ENCODE measurements at places on chromosomes 7 and 10. TPM values are rescaled to one million over a fixed set of nuclear protein-coding genes. Genes with fewer than 3 reads are reported as not detected.

The NPSR1 gene
- total RNA-seq, result not detected

The GPRIN2 gene
- not detected for total RNA-seq

The WDR37 gene
- total RNA-seq, result 14.0 TPM

The CCL24 gene
- not detected for total RNA-seq

DNA sequence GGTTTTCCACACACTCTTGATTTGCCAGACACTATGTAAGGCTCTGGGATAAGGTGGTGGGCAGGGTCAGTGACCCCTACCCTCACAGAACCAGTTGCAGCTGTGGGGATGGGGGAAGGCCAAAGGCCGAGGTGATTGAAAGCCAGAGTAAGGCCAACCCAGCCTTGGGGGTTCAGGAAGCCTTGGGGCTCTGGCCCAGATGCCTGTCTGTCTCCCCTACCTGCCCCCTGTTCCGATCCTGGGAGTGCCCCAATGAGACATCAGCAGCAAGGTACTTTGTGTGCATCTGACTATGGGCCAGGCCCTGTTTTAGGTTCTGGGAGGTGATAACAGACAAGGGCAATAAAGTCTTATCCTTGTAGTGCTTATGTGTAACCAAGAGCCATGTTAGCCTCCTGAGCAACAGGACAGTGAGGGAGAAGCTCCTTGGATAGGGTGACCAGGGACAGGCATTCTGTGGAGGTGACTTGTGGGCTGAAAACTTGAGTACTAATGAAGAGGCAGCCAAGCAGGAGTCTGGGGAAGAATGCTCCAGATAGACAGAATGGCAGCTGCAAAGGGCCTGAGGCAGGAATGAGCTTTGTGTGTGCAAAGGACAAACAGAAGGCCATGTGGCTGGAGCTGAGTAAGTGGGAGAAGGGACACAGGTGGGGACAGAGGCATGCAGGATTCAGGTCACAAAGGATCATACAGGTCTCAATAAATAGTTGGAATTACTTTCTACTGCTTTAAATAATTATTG lies 35.4 kb downstream of the TSPAN14 start:
- no peak for DNase-seq
- no peaks in the 10 kb centered on the region for H3K27me3 ChIP-seq
- peaks cover 95% of the 10 kb centered on the region for H3K4me1 ChIP-seq
- peak overlapping the region; percentile 96 for H3K27ac ChIP-seq

GRCh38 chr10:85170026-85170425 lies 841.6 kb downstream of the CCSER2 start:
- H3K36me3 ChIP-seq, result no peaks in the 10 kb centered on the region
- H3K27ac ChIP-seq, result no peak overlapping the region
- H3K27me3 ChIP-seq, result no peaks in the 10 kb centered on the region

DNA sequence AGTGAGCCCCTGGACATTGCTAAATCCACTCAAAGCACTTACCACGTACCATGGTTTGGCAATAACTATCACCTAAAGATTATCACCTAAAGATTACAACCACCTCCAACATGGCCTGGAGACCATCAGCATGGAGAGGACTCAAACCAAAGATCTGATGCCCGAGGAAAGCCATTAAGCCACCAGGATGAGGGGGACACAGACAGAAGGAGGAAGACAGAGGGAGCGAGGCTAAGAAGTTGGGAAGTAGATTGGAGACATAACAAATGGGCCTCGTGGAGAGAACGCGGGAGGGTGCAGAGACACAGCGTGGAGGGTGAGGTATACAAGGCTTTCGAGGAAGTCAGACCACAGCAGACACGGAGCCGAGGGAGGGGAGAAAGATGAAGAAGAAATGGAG lies 700.2 kb downstream of the PARD3 start:
- DNase-seq, result no peak
- no peaks in the 10 kb centered on the region for H3K27me3 ChIP-seq
- H3K27ac ChIP-seq, result no peak overlapping the region
- no peaks in the 10 kb centered on the region for H3K36me3 ChIP-seq
- no peaks in the 10 kb centered on the region for H3K4me1 ChIP-seq
- no peak overlapping the region for H3K4me3 ChIP-seq

GRCh38 chr10:93977442-93977841 lies 16.3 kb upstream of the PLCE1 start:
- no peak overlapping the region for H3K4me3 ChIP-seq

GRCh38 chr10:132704008-132704814 lies 81.7 kb downstream of the NKX6-2 start:
- no peak overlapping the region for H3K27ac ChIP-seq
- H3K27me3 ChIP-seq, result no peaks in the 10 kb centered on the region
- H3K4me1 ChIP-seq, result no peaks in the 10 kb centered on the region

GRCh38 chr10:89079961-89080360 lies 89.4 kb downstream of the FAS start:
- no peaks in the 10 kb centered on the region for H3K36me3 ChIP-seq
- H3K4me3 ChIP-seq, result no peak overlapping the region
- peaks cover 18% of the 10 kb centered on the region for H3K4me1 ChIP-seq
- no peaks in the 10 kb centered on the region for H3K27me3 ChIP-seq
- H3K27ac ChIP-seq, result no peak overlapping the region

DNA sequence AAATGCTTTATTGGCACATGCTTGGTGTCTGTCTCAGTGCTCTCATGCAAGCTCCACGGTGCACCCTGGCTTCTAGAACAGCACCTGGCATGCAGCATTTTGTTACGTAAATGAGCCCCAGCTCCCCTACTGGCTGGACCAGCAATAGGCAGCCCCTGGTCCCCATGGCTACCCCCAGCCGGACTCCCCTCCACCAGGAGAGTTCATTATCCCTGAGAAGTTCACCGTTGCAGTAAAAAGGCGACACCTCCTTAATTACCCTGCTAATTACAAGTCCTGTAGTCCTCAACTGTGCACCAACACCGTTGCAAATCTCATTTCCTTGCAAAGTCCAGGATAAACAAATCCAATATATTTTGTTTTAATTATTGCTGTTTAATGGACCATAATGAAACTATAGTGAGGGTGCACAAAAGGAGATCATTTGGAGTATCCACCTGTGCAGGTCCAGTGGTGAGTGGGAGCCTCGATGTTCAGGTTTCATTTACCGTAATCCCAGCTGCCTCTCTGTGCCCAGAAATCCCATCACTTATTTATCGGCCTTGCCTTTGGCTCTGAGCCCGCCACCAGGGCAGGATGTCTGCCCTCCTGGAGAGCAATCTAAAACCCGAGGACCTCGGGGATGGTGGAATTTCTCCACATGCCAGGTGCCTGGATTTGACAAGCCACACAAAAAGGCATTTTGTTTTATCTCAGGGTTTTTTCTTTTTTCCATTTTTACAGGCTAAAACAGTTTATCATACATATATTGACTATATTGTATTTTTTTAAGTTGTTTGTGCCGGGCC lies 12.8 kb upstream of the DRGX start:
- DNase-seq, result no peak
- no peaks in the 10 kb centered on the region for H3K36me3 ChIP-seq
- H3K27me3 ChIP-seq, result peaks cover 43% of the 10 kb centered on the region
- no peak overlapping the region for H3K4me3 ChIP-seq

- no peak overlapping the region for H3K27ac ChIP-seq
- no peak overlapping the region for H3K4me3 ChIP-seq
- H3K36me3 ChIP-seq, result peaks cover 3% of the 10 kb centered on the region
- H3K4me1 ChIP-seq, result peaks cover 11% of the 10 kb centered on the region
Observed at GRCh38 chr7:105769901-105770628, 106.3 kb downstream of the ATXN7L1 start.

- peak within 1 kb of the TSS; percentile 92 for H3K27ac ChIP-seq
- peak within 1 kb of the TSS; percentile 85 for H3K4me3 ChIP-seq
- H3K4me1 ChIP-seq, result peaks cover 65% of the 10 kb centered on the region
- no peaks in the 10 kb centered on the region for H3K27me3 ChIP-seq
Observed at GRCh38 chr10:73874267-73875138, at the start of gene CAMK2G. Gene CAMK2G (minus strand): TSS chr10:73874555. CDS start chr10:73874461, 94 bp downstream.

DNA sequence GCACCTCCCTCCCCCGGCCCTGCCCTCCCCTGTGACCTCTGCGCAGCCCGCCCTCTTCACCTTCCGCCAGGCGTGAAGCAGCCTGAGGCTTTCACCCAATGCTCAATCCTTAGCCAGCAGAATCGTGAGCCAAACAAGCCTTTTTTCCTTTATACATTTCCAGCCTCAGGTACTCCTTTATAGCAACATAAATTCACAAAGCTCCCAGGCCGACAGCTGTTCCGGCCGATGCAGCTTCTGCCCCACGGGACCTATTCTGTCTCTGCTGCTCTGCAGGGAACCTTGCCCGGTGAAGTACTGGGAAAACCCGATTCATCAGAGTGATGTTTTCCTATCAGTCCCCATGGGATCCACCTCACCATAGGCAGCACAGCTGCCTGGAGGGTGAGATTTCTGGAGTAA lies 87.4 kb downstream of the CHST15 start:
- no peak overlapping the region for H3K27ac ChIP-seq
- H3K4me1 ChIP-seq, result no peaks in the 10 kb centered on the region
- H3K36me3 ChIP-seq, result no peaks in the 10 kb centered on the region
- peaks cover 3% of the 10 kb centered on the region for H3K27me3 ChIP-seq
- H3K4me3 ChIP-seq, result no peak overlapping the region
- DNase-seq, result no peak

DNA sequence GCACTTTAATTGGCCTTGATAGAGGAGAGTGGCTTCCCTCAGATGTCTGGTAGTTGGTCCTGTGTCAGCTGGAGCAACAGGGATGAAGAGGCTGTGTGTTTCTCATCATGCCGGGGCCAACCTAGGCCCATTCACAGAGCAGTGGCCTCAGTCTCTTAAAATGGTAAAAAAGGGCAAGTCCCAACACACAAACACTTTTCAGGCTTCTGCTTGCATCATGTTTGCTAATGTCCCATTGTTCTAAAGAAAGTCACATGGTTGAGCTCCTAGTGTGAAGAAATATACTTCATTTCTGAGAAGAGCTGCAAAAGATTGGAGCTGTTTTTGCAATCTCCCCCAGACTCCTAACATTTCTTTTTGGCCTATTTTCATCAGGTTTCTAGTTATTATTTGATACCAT lies 40.6 kb upstream of the RBAK start:
- H3K27me3 ChIP-seq, result no peaks in the 10 kb centered on the region
- no peak for DNase-seq
- no peak overlapping the region for H3K4me3 ChIP-seq
- peaks cover 28% of the 10 kb centered on the region for H3K36me3 ChIP-seq
- H3K4me1 ChIP-seq, result peaks cover 2% of the 10 kb centered on the region

DNA sequence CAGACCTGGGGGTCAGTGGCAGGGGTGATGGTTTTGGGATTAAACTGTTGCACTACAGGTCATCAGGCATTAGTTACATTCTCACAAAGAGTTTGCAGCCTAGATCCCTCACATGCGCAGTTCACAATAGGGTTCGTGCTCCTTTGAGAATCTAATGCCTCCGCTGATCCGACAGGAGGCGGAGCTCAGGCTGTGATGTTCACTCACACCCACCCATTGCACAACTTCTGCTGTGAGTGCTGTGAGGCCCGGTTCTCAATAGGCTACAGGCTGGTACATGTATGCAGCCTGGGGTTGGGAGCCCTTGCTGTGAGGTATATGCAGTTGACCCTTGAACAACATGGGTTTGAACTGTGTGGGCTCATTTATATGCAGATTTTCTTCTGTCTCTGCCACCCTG lies 416.4 kb downstream of the GFRA1 start:
- no peaks in the 10 kb centered on the region for H3K36me3 ChIP-seq
- no peak overlapping the region for H3K4me3 ChIP-seq

GRCh38 chr10:94358480-94358879 lies 4.3 kb downstream of the NOC3L start:
- no peak for DNase-seq
- H3K4me1 ChIP-seq, result peaks cover 29% of the 10 kb centered on the region
- H3K36me3 ChIP-seq, result peaks cover 50% of the 10 kb centered on the region

DNA sequence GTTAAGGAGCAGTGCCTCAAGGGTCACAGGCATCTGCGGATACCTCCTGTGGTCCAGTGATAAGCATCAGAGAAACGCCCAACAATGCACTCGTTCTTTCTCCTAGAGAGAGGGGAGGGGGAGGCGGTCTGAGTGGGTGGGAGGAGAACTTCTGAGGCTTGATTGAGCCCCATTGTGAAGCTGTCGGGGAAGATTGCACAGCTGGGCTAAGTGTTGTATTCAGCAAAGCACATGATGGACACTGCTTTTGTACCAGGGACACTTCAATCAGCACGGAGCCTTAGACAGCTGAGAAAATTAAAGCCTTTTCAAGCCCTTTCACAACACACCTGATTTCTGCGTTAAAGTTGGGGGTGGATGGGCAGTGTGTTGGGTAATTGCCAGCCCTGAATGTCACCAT lies 230.3 kb upstream of the GHITM start:
- no peaks in the 10 kb centered on the region for H3K4me1 ChIP-seq
- H3K4me3 ChIP-seq, result no peak overlapping the region
- H3K36me3 ChIP-seq, result no peaks in the 10 kb centered on the region

DNA sequence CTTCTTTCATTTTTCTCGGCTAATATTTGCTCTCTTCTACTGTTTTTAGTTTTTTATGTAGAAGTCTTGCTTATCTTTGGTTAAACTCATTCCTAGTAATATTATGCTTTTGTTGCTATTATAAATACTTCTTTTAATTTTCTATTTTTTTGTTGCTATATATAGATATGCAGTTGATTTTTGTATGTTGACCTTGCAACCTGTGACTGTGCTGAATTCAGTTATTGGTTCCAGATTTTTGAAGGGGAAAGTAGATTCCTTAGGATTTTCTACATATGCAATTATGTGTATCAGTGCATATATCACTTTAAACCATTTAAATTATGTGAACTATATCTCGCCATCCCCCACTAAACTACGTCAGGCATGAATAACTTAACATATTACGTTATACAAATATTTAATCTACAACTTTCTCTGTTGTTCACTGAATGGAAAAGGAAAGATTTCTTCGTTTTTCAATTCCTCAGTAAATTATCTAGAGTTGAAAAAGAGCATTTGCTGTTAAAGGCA lies 71.5 kb downstream of the IDE start:
- H3K27me3 ChIP-seq, result no peaks in the 10 kb centered on the region
- no peaks in the 10 kb centered on the region for H3K4me1 ChIP-seq
- H3K36me3 ChIP-seq, result peaks cover 19% of the 10 kb centered on the region
- no peak overlapping the region for H3K27ac ChIP-seq
- DNase-seq, result no peak
- H3K4me3 ChIP-seq, result no peak overlapping the region

- peaks cover 2% of the 10 kb centered on the region for H3K36me3 ChIP-seq
- no peak for DNase-seq
- H3K4me3 ChIP-seq, result no peak overlapping the region
- peaks cover 23% of the 10 kb centered on the region for H3K4me1 ChIP-seq
- H3K27me3 ChIP-seq, result no peaks in the 10 kb centered on the region
- H3K27ac ChIP-seq, result no peak overlapping the region
Observed at GRCh38 chr7:1033546-1034145, 10.7 kb upstream of the GPR146 start.
